ENCODE measurements at places on chromosomes 1 and 21.

GRCh38 chr1:76833151-76833550 lies 34.1 kb upstream of the ST6GALNAC5 start:
- no peak for DNase-seq

DNA sequence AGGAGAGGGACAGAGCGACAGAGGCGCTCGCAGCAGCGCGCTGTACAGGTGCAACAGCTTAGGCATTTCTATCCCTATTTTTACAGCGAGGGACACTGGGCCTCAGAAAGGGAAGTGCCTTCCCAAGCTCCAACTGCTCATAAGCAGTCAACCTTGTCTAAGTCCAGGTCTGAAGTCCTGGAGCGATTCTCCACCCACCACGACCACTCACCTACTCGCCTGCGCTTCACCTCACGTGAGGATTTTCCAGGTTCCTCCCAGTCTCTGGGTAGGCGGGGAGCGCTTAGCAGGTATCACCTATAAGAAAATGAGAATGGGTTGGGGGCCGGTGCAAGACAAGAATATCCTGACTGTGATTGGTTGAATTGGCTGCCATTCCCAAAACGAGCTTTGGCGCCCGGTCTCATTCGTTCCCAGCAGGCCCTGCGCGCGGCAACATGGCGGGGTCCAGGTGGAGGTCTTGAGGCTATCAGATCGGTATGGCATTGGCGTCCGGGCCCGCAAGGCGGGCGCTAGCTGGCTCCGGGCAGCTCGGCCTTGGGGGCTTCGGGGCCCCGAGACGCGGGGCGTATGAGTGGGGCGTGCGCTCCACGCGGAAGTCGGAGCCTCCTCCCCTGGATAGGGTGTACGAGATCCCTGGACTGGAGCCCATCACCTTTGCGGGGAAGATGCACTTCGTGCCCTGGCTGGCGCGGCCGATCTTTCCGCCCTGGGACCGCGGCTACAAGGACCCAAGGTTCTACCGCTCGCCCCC lies at the start of the genes CYB5RL and MRPL37:
Gene CYB5RL, minus strand, starts transcription at position 266 of the 754 bp plus-strand sequence. CDS start 4,414 bp downstream, outside the sequence.
Gene MRPL37, plus strand, starts transcription at position 403 of the 754 bp plus-strand sequence. Its CDS starts 77 bp downstream, at position 480.
- DNase-seq = peak; percentile 92

- no peak for DNase-seq
Observed at GRCh38 chr1:4668743-4669700, 14.6 kb downstream of the AJAP1 start.

DNA sequence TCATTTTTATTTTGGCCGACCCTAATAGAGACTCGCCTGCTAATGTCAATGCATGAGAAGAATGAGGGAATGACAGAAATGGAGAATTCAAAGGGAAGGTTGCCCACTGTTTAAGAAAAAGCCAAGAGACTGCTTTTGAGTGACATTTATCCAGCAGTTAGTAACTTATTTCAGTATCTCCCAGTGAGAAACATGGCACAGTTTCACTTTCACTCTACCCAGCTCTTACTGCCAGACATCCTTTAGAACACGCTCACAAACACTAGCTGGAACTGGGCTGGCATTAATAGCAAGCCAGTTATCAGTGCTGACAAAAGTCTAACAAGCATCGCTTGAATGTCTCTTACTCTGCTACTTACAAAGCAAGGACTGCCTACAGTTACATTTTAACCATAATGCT lies 8.5 kb downstream of the GGPS1 start:
- DNase-seq = no peak

DNA sequence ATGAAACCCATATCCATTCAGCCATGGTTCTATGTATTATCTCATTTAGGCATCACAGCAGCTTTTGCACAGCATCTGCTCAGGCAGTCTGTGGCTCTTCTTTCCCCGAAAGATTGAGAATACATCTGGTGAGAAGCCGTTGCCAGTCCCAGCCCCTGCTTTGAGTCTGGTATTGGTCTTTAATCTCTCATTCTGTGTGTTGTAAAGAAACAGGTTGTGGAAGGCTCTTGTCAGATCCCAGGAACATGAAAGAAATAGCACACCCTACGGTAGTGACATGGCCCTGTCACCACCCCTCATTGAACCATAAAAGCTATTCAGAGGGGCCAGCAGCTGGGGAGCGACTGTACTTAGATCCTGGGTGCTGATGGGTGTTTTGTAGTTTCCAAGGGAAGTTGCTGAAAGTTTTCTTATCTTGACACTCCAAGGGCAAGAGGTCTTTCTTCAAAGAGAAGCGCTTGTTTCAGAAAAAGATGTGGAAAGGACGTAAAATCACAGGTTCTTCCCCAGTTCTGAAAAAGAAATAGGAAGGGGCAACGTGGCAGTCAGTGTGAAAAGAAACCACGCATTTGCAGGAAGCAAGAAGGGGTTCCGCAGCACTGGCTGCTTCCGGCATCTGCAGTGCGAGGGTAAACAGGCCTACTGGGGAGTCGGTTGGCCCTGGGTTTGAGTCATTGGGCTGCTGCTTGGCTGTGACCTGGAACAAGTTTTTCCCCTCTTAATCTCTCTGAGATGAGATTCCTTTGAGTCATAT lies 145.0 kb downstream of the DHRS3 start:
- no peak for DNase-seq

DNA sequence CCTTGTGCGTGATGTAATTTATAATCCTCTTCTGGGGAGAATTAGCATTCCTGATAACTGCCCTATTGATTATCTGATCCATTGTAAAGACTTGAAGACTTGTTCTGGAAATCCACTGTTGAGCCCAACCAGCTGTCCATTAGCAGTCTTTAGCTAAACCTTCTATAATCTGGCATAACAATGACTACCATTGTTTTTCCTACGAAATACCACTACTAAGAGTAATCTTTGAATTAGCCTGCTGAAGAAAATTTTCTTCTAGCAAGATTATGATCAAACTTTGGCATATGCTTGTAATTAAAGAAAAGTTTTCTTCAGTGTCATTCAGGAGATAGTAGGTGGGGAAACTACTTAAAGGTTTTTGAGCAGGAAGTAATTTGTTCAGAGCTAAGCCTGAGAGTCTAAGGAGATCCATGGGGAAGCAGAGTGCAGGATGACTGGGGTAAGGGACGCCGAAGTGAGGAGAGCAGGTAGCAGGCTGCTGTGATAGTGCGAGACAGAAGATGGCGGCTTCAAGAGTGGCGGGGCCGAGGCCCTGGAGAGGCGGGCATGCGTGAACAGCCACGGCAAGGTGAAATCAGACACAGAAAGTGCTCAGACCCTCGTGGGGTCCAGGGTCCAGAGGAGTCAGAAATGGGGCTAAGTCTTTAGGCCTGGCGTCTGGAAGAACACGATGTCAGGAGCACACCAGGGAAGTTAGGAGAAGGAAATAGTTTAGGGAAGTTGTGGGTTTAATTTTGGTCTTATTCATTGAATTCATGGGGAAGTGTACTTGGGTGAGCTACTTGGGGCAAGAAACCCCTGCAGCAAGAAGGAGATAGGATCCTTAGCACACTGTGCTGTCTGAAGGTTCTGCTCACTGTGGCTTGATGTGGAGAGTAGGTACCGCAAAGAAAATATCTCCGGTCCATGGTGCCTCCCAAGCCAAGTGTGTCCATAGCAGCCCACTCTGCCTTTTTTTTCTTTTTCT lies 112.6 kb upstream of the ADAR start:
- no peak for DNase-seq

DNA sequence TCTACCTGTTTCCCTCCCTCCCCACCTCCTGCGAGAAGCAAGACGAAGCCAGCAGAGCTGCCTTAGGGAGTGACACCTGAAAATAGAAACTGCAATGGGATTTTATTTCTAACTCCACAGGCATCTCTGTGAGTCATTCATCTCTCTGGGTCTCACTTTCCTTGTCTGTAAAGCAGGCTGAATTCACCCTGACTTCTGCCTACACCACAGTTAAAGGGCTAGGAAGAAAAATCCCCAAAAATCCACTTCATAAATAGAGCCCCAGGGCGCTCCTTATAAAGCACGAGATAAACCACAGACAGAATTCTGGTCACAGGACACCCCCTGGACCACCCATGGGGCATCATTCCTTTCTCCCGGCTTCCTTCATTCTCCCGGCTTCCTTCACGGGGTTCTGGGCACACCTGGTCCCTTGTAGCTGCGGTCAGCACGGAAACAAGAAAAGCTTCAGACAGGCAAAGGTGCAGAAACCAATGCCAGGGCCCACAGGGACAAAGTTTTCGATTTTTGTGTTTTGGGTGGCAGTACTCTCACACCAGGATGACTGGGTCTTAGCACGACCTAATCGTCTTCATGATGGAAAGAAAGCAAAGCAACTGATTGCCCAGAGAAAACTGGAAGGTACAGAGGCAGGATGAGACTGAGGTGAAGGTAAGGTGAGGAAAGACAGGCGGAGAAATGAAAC lies 2.8 kb upstream of the H6PD start:
- peak; percentile 27 for DNase-seq

DNA sequence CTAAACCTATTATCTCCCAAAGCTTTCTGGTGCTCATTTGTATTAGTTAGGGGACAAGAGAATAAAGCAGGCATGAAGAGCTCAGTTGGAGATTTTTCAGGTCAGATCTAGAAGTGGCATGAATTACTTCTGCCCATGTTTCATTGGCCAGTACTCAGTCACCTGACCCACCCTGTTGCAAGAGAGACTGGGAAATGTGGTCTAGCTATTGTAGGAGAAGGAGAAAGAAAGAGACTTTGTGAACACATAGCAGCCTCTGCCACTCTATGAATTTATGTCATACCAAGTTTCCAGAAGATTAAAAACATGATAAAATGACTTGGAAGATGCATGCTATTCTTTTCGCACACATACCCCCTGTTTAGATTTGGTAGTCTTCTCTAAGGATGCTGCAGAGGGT lies 302.3 kb upstream of the RUNX1 start:
- DNase-seq = no peak

DNA sequence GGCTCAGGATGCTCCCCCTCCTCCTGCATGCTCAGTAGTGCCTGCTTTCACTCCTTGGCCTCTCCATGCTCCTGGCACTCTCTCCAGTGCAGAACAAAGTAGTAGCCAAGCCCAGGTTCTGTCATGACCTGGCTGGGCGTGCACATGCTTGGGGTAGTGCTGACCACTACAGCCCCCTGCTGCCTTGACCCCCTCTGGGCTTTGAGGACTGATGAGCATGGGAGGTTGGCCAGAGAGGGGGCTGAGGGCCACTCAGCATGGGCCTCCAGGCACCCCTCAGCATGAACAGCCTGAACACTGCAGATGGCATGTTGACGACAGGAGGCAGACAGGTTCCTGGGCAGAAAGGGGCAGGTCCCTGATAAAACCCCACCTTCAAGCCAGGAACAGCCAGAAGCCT lies 935.7 kb upstream of the PRMT6 start:
- no peak for DNase-seq

DNA sequence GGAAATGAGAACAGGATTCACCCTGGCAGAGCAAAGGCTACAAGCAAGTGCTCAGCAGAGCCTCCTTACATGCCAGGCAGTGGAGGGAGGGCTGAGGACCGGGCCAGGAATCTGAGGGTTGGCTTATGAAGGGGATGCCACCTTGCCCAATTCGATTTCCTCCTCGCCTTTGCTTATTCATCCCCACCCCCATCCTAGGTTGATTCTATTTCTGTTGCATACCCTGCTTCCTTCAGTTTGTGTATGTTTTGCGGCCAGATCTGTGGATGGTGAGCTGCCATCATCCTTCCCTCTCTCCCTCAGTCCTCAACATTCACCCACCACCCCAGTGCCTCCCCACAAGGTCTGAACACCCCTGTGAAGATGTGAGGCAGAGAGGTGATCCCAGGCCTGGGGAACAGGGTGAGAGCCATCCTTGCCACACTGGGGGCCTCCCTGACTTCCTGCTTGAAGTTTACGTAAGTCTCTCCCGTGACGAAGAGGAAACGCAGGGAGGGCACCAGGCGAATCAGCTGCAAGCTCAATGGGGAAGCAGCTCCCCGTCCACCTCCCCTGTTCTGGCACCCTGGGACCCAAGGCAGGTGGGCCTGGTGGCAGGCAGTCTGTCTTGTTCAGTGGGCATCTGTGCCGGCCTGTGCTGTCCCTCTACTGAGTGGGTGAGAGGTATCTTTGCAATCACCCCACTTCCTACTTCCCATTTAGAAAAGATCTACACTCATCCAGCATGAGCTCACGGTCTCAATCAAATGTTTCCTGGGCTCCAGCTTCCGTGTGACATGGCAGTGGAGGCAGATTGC lies 50.6 kb upstream of the CNTN2 start:
- no peak for DNase-seq

DNA sequence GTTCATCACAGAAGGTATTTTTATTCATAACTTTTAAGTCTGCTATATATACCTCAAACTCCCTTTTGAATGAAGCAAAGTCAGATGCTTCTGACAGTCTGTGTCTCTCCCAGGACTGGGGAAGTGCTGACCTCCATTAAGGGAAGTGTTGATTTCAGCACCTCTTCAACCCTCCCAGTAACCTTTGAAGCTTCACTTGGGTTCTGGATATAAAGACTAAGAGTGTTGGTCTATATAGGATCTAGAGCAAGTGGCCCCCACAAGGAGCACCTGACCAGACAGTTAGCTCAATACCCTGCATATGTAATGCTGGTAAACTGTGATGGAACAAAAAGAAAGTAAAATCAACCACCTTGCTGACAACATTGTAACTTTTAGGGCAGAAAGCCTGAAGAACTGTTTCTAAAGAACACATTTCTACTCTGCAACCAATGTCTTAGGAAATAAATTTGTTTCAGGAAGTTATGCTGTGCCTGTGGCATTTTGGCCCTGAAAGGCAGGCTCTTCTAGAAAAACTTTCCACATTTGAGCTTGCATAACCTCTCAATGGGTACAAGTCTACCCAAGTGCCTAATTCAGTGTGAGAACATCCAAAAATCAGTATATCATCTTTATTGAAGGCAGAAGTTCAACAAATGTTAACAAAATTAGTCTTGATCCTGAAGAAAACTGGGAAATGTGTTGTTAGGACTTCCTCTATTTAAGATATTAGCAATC lies 865 bp upstream of the PTPN22 start:
- DNase-seq = no peak

DNA sequence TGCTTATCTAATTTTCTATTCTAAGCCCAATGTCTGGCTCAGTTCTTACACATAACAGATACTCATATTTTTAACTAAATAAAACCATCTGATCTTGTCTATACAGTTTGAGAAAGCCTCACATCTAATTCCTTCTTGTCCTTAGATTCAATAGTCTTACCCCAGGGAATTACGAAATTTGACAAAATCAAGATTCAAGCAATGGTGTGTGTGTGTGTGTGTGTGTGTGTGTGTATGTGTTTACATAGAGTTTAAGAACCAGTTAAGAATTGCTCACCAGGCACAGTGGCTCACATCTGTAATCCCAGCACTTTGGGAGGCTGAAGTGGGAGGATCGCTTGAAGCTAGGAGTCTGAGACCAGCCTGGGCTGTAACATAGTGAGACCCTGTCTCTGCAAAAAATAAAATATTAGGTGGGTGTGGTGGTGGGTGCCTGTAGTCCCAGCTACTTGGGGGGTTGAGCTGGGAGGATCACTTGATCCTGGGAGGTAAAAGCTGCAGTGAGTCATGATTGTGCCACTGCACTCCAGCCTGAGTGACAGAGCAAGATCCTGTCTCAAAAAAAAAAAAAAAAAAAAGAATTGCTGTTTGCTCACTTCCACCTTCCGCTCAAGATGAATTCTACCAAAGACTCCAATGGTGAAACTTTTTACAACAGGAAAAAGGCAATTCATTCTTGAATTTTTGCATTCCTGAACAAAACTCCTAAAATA lies 6.2 kb downstream of the WDR64 start:
- DNase-seq = no peak
